Activated T-cell treated with anti-CD3 and anti-CD28 coated beads, Interleukin-2, amount 50 U/mL, for 72 hours (primary cell): ENCODE measurements at places on chromosomes 12 and 14.

- peaks cover 20% of the 10 kb centered on the region for H3K4me1 ChIP-seq
- peaks cover 80% of the 10 kb centered on the region for H3K27me3 ChIP-seq
- no peak for DNase-seq
- H3K4me3 ChIP-seq: no peak overlapping the region
Measured at GRCh38 chr12:120365675-120366340, 3.2 kb downstream of the MSI1 start.

GRCh38 chr14:61927060-61927459 lies 164.8 kb downstream of the SNAPC1 start:
- peaks cover 42% of the 10 kb centered on the region for H3K27me3 ChIP-seq
- no peaks in the 10 kb centered on the region for H3K36me3 ChIP-seq
- no peak overlapping the region for H3K27ac ChIP-seq
- no peaks in the 10 kb centered on the region for H3K4me1 ChIP-seq
- no peak for DNase-seq

- peak overlapping the region; percentile 97 for H3K4me3 ChIP-seq
- peaks cover 79% of the 10 kb centered on the region for H3K4me1 ChIP-seq
- peaks cover 73% of the 10 kb centered on the region for H3K36me3 ChIP-seq
- H3K27me3 ChIP-seq: no peaks in the 10 kb centered on the region
- H3K27ac ChIP-seq: peak overlapping the region; percentile 100
Measured at GRCh38 chr14:21264025-21264801, 5.0 kb downstream of the HNRNPC start.

DNA sequence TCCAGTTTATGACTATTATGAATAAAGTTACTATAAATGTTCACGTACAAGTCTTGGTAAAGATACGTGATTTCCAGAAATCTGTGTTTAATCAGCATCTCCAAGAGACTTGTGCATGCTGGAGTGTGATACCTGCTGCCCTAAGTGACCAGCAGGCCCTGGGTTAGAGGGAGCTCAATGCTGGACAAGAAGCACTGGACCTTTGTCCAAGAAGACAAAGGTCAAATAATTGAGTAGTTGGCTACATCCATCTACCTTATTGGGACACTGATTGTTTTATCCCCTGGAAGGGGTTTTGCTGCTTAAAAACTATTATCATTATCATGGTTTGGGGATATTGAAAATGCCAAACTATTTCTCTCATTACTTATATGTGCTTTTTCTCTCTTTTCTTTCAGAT lies 37.0 kb upstream of the CHST11 start:
- H3K27ac ChIP-seq: no peak overlapping the region
- no peak for DNase-seq
- H3K4me1 ChIP-seq: peaks cover 30% of the 10 kb centered on the region
- no peaks in the 10 kb centered on the region for H3K36me3 ChIP-seq
- H3K4me3 ChIP-seq: no peak overlapping the region
- no peaks in the 10 kb centered on the region for H3K27me3 ChIP-seq

DNA sequence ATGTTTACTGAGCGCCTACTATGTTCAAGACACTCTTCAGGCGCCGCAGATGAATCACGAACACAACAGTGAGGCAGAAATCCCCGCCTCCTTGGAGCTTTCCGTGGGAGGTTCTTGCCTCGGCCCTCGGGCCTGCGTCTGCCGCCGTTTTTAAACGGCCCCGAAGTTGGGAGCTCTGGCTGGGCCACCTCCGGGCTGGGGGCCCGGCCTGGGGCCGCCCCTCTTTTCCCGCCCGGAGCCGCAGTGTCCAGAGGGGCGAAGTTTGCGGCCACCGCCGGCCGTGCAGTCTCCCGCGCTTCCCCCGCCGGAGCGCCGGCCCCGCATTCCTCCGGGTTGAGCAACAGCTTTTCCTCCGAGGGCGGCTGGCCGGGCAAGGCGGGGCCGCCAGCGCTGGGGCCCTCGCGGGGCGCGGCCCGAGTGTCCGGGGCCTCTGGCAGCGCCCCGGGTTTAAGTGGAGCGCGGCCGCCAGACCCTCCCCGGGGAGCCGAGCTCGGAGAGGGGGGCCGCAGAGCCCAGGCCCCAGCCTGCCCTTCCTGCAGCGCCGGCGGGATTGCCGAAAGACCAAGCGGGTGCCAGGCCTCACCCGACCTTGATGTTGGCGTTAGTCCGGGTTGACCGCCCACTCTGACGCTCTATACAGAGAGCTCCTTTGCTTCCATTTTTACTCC lies 18.7 kb upstream of the CTDSP2 start:
- peaks cover 10% of the 10 kb centered on the region for H3K4me1 ChIP-seq
- peak overlapping the region; percentile 85 for H3K27ac ChIP-seq
- no peaks in the 10 kb centered on the region for H3K36me3 ChIP-seq

- H3K36me3 ChIP-seq: no peaks in the 10 kb centered on the region
- DNase-seq: no peak
- H3K27me3 ChIP-seq: no peaks in the 10 kb centered on the region
- no peak overlapping the region for H3K4me3 ChIP-seq
- H3K4me1 ChIP-seq: no peaks in the 10 kb centered on the region
Measured at GRCh38 chr14:48616931-48617330, 941.5 kb upstream of the MDGA2 start.

- peak overlapping the region; percentile 99 for H3K27ac ChIP-seq
- H3K4me3 ChIP-seq: peak overlapping the region; percentile 94
- H3K36me3 ChIP-seq: peaks cover 21% of the 10 kb centered on the region
- no peaks in the 10 kb centered on the region for H3K27me3 ChIP-seq
Measured at GRCh38 chr14:39268393-39268792, 34.7 kb downstream of the MIA2 start.

- peak; percentile 91 for DNase-seq
- H3K4me1 ChIP-seq: peaks cover 34% of the 10 kb centered on the region
- H3K36me3 ChIP-seq: peaks cover 41% of the 10 kb centered on the region
Measured at GRCh38 chr12:124466216-124467128, 100.9 kb downstream of the NCOR2 start.

DNA sequence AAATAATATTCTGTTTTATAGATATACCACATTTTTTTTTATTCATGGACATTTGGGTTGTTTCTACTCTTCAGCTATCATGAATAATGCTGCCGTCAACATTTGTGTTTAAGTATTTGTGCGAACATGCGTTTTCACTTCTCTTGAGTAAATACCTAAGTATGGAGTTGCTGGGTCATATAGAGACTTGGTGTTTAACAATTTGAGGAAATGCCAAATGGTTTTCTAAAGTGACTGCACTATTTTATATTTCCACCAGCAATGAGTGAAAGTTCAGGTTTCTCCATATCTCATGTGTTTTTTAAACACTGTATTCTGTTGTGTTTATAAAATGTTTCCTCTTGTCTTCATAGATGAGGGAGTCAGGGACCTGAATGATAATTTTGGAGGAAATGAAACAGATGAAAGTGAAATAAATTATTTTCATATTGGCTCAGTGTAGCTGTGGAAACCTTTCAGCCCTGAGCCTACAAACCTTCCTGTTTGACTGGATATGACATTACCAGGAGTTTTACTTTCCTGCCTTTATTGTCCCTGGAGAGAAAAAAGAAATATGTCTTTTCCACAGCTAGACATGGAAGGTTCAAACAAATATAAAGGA lies 26.3 kb downstream of the DAAM1 start:
- no peak overlapping the region for H3K4me3 ChIP-seq
- peaks cover 2% of the 10 kb centered on the region for H3K36me3 ChIP-seq
- H3K27ac ChIP-seq: no peak overlapping the region

- DNase-seq: no peak
- no peaks in the 10 kb centered on the region for H3K27me3 ChIP-seq
- H3K4me3 ChIP-seq: no peak overlapping the region
- H3K27ac ChIP-seq: no peak overlapping the region
- H3K4me1 ChIP-seq: no peaks in the 10 kb centered on the region
Measured at GRCh38 chr14:90553298-90553920, 156.6 kb downstream of the CALM1 start.

DNA sequence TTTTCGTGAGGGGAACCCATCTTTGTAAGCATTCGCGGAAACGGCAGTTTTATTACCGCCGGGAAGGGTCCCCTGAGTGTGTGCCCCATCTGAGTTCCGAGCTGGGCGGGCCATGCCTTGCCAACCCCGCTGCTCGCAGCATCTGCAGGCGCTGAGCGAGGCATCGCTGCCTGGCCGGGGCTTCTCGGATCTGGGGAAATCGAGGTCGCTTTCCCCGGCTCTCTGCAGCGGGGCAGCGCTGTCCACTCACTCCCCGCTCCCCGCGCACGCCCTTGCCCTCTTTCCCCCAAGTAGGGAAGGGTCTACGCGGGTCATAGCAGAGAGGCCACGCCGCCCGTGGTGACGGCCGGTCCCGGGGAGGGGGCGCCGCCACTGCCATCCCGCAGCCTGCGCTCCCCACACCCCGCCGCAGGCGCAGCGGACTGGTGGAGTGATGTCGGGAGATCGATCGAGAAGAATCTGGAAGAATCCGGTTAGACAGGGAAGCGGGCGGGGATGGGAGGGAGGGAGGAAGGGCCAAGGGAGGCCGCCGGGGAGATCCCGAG lies 507 bp upstream of the FKBP4 start:
- peaks cover 19% of the 10 kb centered on the region for H3K36me3 ChIP-seq
- no peak overlapping the region for H3K27ac ChIP-seq
- H3K4me3 ChIP-seq: peak overlapping the region; percentile 84
- peak; percentile 32 for DNase-seq
- no peaks in the 10 kb centered on the region for H3K27me3 ChIP-seq
- H3K4me1 ChIP-seq: peaks cover 37% of the 10 kb centered on the region

- H3K36me3 ChIP-seq: no peaks in the 10 kb centered on the region
- no peaks in the 10 kb centered on the region for H3K27me3 ChIP-seq
- no peak overlapping the region for H3K27ac ChIP-seq
- no peak overlapping the region for H3K4me3 ChIP-seq
Measured at GRCh38 chr14:77241955-77242354, 29.1 kb downstream of the NGB start.

GRCh38 chr12:84198294-84198946 lies 714.2 kb downstream of the SLC6A15 start:
- no peak for DNase-seq
- H3K4me1 ChIP-seq: no peaks in the 10 kb centered on the region
- H3K36me3 ChIP-seq: no peaks in the 10 kb centered on the region
- no peak overlapping the region for H3K4me3 ChIP-seq
- no peak overlapping the region for H3K27ac ChIP-seq

DNA sequence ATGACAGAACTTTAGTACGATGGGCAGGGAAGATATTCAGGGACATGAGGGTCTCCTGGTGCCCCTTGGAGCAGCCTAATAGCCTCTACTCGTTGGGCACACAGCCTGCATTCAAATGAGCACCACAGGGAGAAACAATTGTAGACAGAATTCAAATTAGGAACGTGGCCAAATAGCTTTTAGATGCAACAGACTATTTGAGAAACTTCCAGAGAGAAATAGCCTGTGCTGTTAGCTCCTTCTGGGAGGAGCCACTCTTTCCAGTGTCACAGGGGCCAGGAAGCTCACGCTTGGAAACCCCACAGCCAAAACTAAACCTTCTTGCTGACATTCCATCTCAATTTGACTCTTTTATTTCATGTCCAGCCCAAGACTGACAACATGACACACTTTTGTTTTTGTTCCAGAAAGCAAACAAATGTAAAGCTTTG lies 114.5 kb downstream of the RPAP3 start:
- no peak overlapping the region for H3K27ac ChIP-seq
- no peaks in the 10 kb centered on the region for H3K27me3 ChIP-seq
- DNase-seq: no peak
- no peaks in the 10 kb centered on the region for H3K4me1 ChIP-seq
- no peak overlapping the region for H3K4me3 ChIP-seq
- peaks cover 3% of the 10 kb centered on the region for H3K36me3 ChIP-seq

DNA sequence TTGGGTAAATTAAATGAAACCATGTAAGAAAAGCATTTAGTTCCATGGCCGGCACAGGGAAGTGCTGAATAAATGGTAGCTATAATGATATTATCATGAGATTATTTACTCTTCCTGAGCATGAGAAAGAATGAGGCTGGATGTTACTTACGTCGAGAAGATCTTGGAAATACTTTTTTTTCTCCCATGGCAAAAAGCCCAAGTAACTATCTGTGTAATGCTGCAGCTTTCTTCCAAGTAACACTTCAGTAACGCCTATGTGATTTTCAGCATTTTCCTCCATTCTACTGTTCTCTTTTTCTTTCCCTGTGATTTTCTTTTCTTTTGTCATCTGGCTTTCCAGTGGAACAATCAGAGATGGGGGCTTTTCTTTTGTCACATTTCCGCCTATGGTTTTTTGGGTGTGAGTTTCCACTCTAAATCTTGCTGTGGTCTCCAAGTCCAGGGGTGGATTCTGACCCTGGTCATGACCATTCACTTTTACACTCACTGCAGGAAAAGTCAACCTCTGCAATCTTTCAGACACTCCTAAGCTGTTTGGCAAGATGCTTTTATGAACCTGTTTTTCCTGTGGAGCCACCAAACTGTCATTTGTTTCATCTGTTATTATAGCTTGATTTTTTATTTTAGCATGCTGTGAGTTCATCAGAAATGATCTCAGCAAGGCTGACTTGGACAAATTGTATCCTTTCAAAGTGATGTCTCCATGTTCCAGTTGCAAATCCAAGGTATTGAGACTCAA lies 25.0 kb upstream of the SYCP3 start:
- DNase-seq: no peak
- H3K4me3 ChIP-seq: no peak overlapping the region
- no peaks in the 10 kb centered on the region for H3K27me3 ChIP-seq
- H3K27ac ChIP-seq: no peak overlapping the region

DNA sequence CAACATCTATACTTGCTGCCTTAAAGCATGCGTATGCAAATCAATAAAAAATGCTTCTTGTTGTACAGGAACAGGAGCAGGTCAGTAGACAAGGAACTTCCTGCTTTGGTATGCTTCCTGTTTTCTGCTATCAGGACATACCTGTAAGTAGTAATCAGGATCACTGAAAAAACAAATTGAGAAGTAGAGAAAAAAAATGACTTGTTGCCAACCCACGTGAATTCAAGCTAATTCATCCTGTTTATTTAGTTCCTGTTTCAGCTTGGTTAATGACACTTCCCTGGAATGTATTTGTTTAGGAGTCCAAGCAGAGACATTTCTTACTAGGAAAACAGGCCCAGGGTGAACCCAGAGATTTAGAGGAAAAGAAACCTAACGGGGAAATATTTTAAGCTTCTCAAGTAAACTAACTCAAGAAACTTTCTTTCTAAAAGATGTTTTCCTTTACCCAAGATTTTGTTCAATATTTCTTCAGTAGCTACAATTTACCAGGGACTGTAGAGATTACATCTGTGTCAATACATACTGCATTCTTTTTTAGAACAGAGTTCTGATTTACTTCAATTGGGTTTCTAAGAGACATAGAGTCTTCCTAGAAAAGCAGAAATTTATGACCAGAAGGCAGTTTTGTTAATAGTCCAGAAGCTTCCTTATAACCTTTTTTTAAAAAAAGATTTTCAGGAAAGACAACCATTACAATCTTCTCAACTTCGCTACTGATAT lies 124.2 kb downstream of the PAWR start:
- no peak overlapping the region for H3K27ac ChIP-seq
- no peaks in the 10 kb centered on the region for H3K27me3 ChIP-seq
- no peak overlapping the region for H3K4me3 ChIP-seq
- H3K4me1 ChIP-seq: no peaks in the 10 kb centered on the region

- H3K4me1 ChIP-seq: peaks cover 64% of the 10 kb centered on the region
- H3K27ac ChIP-seq: peak within 1 kb of the TSS; percentile 65
- no peaks in the 10 kb centered on the region for H3K27me3 ChIP-seq
- H3K4me3 ChIP-seq: peak within 1 kb of the TSS; percentile 90
Measured at GRCh38 chr14:95516554-95517181, at the start of gene SYNE3. Gene SYNE3, minus strand, starts transcription at chr14:95516650. Its CDS starts 40,829 bp downstream, at chr14:95475821.

- peaks cover 36% of the 10 kb centered on the region for H3K27me3 ChIP-seq
- H3K27ac ChIP-seq: no peak overlapping the region
Measured at GRCh38 chr14:72480464-72481243, 413.2 kb downstream of the DPF3 start.
